ENCODE measurements at places on chromosomes 7 and 10.

- no peak for DNase-seq
These were observed 8.7 kb upstream of the CALHM1 start for GRCh38 chr10:103467406-103467805.

DNA sequence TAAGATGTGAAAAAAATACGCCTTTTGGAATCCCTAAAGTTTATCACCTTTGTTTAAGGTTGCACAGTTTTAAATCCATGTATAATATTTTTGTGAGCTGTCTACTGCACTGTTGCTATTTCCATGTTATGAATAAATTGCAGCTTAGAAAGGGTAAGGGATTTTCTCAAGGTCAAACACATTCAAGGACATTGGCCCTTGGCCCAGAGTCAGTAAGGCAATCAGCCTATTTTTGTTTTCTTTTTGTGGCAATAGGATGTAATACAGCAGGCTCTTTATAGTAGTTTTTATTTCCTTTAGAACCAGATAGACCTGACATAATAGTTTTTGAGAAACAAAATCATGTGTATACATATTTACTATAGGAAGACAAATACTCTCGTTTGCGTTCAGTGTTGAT lies 219.8 kb downstream of the ACTR3B start:
- no peak for DNase-seq

- DNase-seq = no peak
These were observed 14.3 kb downstream of the ZC3HAV1 start for GRCh38 chr7:139095194-139095659.

GRCh38 chr7:26620352-26620751 lies 244.0 kb downstream of the SKAP2 start:
- no peak for DNase-seq

GRCh38 chr10:97640868-97641811 lies 669 bp downstream of the PI4K2A start:
- DNase-seq = no peak

DNA sequence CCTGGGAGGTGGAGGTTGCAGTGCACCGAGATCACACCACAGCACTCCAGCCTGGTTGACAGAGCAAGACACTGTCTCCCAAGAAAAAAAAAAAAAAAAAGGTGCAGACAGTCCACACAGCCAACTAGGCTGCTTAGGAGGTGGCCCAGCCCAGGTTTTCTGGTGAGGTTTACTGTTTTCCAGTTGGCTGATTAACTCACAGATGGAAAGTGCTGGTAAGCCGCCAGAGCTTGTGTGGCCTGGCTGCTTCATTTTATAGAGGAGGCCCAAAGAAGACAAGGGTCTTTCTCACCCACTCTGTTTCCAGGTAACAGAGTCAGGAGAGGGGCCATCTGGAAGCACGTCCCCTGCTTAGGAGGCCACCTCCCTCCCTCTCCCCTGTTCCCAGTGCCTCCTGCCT lies 6.2 kb downstream of the RHBDD2 start:
- no peak for DNase-seq

- no peak for DNase-seq
These were observed 108.7 kb downstream of the TYW1 start for GRCh38 chr7:67105377-67105776.

GRCh38 chr10:124923684-124924083 lies 18.2 kb upstream of the ZRANB1 start:
- DNase-seq = no peak

- no peak for DNase-seq
These were observed 63.9 kb upstream of the GSDME start for GRCh38 chr7:24821045-24821753.

GRCh38 chr7:134021836-134022235 lies 105.3 kb upstream of the LRGUK start:
- no peak for DNase-seq

- no peak for DNase-seq
These were observed 80.0 kb upstream of the FAM180A start for GRCh38 chr7:135828604-135829003.

DNA sequence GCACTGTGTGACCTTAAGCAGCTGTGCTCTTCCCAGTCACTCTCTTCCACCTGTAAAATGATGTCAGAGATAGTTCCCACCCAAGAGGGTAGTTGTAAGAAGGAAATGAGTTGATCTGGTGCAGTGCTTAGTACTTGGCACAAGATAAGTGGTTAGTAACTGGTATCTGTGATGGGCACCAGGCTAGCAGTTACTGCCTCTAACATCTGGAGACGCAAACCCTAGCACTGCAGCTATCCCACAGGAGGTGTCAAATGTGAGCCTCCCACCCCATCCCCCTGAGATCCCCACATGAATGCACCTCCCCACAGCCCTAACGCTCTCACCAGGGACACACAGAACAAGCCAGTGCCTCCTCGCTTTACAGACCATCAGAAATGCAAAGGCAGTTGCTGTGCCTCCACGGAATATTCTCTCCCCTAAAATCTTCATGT lies 72.0 kb downstream of the KCNMA1 start:
- no peak for DNase-seq

GRCh38 chr7:45132708-45133320 lies 21.3 kb upstream of the TBRG4 start:
- DNase-seq = no peak

DNA sequence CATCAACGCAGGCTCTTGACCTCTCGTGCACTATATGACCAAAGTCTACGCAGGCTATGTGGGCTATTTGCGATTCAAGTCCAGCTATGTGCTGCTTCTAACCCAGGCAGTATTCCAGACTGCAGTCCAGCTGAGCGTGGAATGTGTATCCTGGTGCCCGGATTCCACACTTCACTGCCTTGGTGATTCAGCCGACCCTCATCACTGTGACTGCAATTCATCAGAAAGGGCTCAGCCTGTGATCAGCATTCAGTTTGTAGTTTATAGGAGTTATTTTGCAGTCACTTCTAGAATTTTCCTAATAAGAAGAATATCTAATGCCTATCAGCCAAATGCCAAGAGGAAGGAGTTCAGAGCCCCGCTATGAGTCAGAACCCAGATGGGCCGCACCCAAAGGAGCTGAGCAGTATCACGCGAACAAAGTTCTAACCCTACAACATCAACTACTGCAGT lies 119.8 kb upstream of the LANCL2 start:
- no peak for DNase-seq

DNA sequence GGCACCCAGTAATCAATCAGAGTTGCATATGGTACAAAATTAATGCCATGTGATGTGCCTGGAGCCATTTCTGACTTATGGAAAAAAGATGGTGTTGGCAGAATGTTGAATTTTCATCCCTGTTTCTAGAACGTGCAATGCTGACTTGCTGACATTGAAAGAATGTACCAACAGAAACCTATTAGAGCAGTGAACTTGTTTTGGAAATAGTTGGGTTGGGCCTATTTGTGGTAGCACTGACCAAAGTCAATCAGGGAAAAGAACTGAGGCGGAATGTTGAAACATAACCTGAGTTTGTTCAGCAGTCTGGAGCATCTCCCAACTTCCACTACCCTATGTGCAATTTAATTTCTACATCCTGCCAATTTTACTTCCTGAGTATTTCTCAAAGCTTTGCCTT lies 11.7 kb upstream of the KIAA1217 start:
- no peak for DNase-seq

- no peak for DNase-seq
These were observed 129.9 kb downstream of the CFAP58 start for GRCh38 chr10:104483582-104483981.

DNA sequence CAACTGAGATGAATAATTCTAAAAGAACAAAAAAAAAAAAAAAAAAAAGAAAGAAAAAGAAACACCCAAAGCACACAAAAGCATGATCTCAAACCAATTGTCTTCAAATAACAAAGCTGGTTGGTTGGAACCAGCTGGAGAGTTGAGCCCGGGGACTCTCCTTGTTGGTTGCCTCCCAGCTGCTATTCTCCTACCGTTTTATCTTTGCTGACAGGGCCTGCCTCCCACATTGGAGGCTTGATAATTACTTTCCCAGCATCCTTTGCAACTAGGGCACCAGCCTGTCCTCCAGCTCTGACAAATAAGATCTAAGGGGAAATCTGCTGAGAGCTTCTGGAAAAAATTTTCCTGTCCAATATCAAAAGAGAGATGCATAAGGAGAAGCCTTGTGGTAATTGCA lies 6.8 kb downstream of the PON1 start:
- no peak for DNase-seq

DNA sequence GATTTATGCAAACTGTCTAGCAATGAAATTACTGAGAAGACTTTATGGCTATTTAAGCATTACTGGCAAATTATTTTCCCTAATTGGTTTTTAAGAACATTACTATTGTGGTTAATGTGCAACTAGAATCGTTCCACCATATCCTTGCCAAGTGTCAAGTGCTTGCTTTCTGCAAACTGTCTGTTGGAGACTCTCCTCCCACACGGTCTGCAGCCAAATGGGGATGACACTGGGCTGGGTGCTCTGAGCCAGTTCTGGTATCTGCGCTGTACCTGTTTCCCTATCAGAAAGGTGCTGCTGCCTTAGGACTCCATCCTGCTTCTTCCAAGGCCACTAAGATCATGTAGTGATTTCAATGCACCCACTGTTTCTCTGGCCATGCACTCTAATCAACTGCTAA lies 110.4 kb downstream of the RAMP3 start:
- DNase-seq = no peak

GRCh38 chr7:125668321-125668993 lies 738.8 kb upstream of the POT1 start:
- DNase-seq = no peak

DNA sequence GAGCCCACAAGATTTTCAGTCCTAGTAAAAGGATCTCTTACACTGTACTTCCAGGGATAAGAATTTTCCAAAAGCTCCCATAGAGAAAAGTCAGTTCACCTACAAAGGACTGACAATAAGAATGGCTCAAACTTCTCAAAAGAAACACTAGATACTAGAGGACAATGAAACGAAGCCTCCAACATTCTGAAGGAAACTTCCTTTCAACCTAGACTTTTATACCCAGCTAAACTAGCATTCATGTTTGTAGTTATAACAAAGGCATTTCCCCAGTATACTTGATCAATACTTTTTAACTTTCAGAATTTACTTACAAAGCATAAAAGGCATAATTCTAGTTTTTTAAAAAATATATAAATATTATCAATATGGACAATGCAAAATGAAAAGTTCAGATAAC lies 41.0 kb upstream of the DNAAF5 start:
- no peak for DNase-seq

- no peak for DNase-seq
These were observed 177.4 kb downstream of the CELF2 start for GRCh38 chr10:11194859-11195586.

GRCh38 chr10:79431891-79432831 lies 13.3 kb downstream of the ZCCHC24 start:
- no peak for DNase-seq

- DNase-seq = no peak
These were observed 79.6 kb downstream of the ZNRF2 start for GRCh38 chr7:30363778-30364563.

DNA sequence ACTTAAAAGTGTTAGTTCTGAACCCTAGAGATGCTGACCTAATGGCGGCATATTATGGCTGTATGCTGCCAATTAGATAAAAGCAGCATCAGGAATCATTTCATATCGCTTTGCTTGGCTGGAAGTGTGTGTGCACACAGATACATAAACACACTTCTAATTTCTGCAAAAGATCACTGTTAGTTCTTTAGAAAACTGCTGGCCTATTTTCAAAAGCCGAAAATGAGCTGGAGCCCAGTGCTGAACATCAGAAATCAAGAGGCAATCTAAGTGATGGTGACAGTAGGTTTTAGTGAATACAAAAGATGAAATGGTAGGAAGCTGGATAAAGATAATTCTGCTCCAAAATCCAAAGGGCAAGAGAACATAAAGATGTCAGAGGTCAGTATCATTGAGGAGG lies 745.8 kb upstream of the LRRTM3 start:
- no peak for DNase-seq

DNA sequence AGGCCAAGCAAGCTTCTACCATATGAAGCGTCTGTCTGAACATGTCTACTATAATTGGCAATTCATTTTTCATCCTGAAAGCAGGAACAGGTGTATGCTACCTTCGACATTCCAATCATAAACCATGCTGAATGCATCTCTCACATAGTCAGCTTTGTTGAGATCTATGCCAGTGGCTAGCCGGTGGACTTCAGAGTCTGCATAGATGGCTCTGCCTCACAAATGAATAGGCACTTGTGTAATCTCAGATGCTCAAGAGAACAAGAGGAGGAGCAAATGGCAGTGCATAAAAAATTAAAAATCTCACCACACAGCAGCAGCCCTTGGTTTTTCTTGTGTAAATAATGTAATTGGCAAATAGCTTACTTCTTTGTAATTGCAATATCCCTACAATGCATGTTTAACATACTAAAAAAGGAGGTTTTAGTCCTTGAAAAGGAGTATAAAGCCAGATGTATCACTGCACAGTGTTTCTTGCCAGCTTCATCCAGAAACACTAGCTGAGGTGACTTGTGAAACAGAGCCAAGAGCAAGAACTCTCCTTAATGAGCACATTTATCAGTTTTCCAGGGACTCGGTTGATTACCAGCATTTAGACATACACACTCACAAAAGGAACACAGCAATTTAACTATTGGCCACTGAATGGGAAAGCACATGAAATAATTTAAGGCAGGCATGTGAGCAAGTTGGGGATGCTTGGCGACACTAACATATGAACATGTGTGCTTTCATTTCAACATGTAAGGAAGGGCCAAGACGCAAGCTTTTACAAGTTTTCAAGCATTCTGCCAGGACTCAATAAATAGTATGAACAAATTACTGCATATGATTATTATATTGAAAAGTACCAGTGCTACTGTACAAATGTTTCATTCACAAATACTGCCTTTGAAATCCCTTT lies 249.9 kb upstream of the PLXNA4 start:
- DNase-seq = no peak
